ENCODE measurements at places on chromosomes 4 and X. TPM values are rescaled to one million over a fixed set of nuclear protein-coding genes. Genes with fewer than 3 reads are reported as not detected.

The CNKSR2 gene
- 4.2 TPM for total RNA-seq

- no peak overlapping the region for H3K4me3 ChIP-seq
- no peak overlapping the region for H3K27ac ChIP-seq
- H3K4me1 ChIP-seq: no peaks in the 10 kb centered on the region
Measured at GRCh38 chr4:17285747-17286146, 226.1 kb downstream of the QDPR start.

The MAGEB2 gene
- not detected for total RNA-seq

DNA sequence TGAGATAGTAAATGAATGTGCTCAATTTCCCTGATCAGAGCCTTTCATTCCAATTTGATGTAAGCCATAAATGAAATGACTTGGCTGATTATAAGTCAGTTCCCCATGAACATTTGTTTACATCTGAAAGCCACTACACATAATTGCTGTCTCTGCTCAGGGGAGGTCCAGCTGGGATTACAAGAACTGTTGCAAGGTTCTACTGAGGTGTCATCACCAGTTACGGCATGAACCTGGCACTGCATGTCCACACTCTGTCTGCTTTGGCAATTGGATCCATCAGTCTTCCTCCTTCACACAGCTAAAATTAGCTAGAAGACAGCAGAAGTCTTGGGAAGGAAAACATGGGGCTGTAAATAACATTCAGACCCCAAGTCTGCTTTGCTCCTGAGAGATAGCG is 12.8 kb upstream of the MBNL3 start:
- H3K4me1 ChIP-seq: no peaks in the 10 kb centered on the region
- H3K36me3 ChIP-seq: no peaks in the 10 kb centered on the region
- no peak for DNase-seq
- no peak overlapping the region for H3K27ac ChIP-seq
- no peak overlapping the region for H3K4me3 ChIP-seq

GRCh38 chr4:37690976-37691375 is 4.8 kb upstream of the RELL1 start:
- no peaks in the 10 kb centered on the region for H3K4me1 ChIP-seq
- no peak for DNase-seq
- no peak overlapping the region for H3K4me3 ChIP-seq
- H3K27me3 ChIP-seq: no peaks in the 10 kb centered on the region

- H3K27me3 ChIP-seq: no peaks in the 10 kb centered on the region
- DNase-seq: no peak
- H3K4me1 ChIP-seq: peaks cover 6% of the 10 kb centered on the region
- H3K36me3 ChIP-seq: no peaks in the 10 kb centered on the region
- no peak overlapping the region for H3K27ac ChIP-seq
- H3K4me3 ChIP-seq: no peak overlapping the region
Measured at GRCh38 chr4:150136036-150136435, 57.8 kb downstream of the DCLK2 start.

DNA sequence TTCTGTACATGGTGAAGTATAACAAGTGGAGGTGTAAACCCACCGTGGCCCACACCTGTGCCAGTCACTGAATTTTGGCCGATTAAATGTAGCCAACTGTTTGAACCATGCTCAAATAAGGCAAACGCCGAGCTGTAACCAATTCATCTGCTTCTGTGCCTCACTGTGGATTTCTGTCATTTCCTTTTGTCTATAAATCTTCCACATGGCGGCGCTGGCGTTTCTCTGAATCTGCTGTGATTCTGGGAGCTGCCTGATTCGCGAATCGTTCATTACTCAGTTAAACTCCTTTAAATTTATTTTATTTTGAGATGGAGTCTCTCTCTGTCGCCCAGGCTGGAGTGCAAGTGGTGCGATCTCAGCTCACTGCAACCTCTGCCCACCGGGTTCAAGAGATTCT is 19.2 kb downstream of the SUPT20HL2 start:
- H3K27me3 ChIP-seq: no peaks in the 10 kb centered on the region
- no peaks in the 10 kb centered on the region for H3K4me1 ChIP-seq
- no peak overlapping the region for H3K4me3 ChIP-seq
- no peak overlapping the region for H3K27ac ChIP-seq
- DNase-seq: no peak
- H3K36me3 ChIP-seq: no peaks in the 10 kb centered on the region

DNA sequence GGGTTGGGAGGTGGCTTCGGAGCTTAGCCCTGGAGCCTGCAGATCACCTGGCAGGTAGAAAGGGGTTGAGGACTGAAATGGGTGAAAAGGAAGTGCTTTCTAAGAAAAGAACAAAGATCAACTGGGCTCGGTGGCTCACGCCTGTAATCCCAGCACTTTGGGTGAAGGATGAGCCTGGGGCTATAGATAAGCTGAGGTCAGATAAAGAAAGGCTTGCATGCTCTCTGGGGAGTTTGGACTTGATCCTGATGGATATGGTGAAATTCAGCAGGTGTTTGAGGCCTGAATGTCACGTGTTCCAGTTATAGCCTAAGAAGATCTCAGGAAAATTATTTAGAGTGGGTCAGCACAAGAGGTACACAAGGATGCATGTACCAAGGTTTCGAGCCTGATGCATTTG is 40.8 kb downstream of the SLC34A2 start:
- H3K36me3 ChIP-seq: no peaks in the 10 kb centered on the region
- no peak overlapping the region for H3K4me3 ChIP-seq
- no peak for DNase-seq
- H3K27me3 ChIP-seq: no peaks in the 10 kb centered on the region
- no peaks in the 10 kb centered on the region for H3K4me1 ChIP-seq
- H3K27ac ChIP-seq: no peak overlapping the region

DNA sequence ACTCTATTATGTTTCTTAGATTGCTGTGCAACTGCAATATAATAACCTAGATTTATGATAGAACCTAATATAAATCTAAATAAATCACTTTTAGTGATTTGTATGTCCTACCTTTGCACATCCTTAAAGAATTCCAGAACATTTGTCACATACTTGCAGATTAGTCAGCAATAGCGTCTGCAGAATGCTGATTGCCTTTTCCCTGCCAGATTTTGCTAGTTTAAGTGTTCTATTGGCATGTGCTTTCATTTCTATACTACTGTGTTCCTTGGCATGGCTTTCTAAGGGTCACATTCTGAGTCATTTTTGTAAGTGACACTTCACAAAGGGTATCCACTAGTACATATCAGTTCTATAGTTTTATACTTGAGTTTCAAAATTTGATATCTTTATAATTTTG is 303.1 kb upstream of the GIMD1 start:
- H3K4me3 ChIP-seq: no peak overlapping the region
- H3K36me3 ChIP-seq: no peaks in the 10 kb centered on the region
- H3K27me3 ChIP-seq: no peaks in the 10 kb centered on the region
- no peak for DNase-seq
- no peaks in the 10 kb centered on the region for H3K4me1 ChIP-seq

Measured in vagina (tissue), 2 donors.